Foreskin keratinocyte (primary cell): ENCODE measurements at places on chromosomes 3 and 15.
A peak's percentile ranks its signal among the peaks of the same experiment; 100 is the strongest.

DNA sequence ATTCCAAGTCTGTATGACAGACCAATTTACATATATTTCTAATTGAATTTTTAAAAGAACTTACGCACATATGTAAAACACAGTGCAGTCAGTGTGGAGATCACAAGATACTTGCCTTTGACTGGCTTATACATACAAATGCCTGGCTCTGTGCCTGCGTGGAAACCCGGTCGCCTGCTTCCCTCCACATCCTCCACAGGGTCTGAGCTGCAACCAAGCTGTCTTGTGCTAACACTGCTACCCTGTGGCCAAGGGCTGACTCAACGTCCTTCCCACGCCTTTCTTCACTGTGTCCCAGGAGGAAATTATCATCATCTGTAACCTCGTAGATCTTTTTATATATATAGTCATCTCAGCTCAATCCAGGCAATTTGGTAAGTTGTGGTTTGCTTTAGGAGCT is 117.0 kb downstream of the WNT7A start:
- DNase-seq: no peak

GRCh38 chr3:111156517-111156916 is 84.9 kb downstream of the NECTIN3 start:
- DNase-seq: no peak

- no peak for DNase-seq
Measured at GRCh38 chr3:170171563-170171962, 10.0 kb downstream of the PHC3 start.

DNA sequence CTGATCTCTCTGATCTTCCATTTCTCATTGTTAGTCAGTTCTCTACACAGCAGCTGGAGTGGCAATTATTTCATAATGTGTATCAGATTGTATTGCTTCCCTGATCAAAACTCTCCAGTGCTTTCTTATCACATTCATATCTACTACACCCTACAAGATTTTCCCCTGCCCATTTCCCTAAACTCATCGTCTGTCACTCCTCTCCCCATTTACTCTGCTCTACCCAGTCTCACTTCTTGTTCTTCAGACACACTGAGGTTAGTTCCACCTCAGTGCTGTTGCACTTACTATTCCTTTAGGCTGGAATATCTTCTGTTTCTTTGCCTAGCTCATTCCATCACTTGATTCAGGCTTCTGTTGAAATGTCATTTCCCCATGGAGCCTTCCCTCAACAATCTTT is 197.1 kb downstream of the SATB1 start:
- no peak for DNase-seq

DNA sequence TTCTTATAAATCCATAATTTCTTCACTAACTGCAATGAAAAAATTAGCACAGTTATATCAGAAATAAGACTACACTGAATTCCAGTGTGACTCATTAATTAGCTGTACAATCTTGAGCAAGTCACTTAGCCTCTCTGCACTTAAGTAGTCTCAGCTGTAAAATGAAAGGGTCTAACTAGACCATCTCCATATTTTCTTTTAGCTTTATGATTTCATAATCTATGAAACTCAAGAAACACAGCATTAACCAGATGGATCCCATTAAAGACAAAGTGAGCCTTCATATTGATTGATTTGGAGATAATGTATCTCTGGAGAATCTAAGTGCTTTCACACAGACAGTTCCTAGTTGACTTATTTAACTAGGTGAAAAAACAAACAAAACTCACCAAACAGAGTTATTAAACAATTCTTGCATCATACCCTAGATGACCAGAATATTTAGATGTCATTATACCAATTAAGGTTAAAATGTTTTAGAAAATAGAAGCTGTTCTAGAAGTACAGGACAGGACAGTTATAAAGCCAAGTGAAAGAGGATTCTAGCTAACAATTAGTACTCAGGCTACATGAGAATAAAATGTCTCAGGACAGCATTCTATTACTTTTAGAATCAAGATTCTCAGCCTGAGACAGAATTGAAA is 11.2 kb downstream of the CSNK1G1 start:
- no peak for DNase-seq

DNA sequence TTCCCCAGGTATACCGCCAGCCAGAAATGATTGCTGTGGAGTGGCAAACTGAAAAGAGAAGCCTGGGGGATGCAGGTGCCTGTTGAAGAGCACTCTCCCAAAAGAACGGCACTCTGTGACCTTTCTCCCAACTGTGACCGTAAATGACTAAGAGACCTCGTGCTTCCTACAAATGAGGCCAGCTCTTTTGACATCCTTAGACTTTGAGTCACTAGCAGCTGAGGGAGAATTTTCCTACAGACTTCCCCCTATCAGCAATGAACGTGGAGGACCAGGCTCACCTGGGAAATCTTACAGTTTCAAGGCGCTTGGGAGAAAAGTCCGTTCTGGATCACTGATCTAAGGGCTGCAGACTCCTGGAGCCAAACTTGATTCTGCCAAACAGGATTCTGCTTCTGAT is 8.6 kb downstream of the AQP9 start:
- no peak for DNase-seq

DNA sequence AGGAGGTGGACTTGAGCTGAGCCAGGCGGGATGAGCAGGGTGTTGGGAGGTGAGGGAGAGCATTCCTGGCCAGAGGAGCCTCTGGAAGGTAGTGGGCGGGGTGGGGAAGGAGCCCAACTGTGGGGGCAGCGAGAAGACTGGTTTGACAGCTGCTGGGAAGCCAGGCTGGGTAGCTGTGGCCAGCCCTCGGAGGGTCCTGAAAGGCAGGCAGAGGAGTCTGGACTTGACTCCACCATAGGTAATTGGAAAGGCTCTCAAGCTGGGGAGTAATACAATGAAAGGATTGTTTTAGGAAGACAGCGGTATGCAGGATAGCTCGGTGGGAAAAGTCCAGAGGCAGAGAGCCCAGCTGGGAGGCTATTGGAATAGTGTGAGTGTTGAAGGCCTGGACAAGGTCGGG is 17.2 kb downstream of the EPHB3 start:
- DNase-seq: no peak

DNA sequence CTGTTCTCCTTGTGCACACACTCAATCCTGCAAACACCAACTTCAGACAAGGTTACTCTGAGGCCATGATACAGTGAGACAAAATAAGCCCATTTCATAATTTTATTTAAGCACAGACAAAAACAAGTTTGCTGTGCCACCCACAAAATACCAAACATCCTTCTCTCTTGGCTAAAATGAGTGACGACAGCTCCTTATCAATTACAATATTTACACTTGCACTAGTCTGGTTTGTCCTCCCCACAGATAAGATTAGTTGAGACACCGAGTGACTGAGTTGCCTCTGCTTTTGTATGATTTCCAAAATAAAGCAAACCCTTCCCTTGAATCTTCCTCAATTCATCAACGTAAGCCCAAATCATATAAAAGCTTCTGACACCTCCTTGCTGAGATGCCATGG is 233.5 kb upstream of the ATP10A start:
- DNase-seq: no peak

- peak; percentile 94 for DNase-seq
Measured at GRCh38 chr15:40952901-40953712, at the start of gene CHAC1. TSS of gene CHAC1 (plus strand) at chr15:40953471. CDS start at chr15:40953584, 113 bp downstream.

GRCh38 chr3:9088441-9089353 is 125.4 kb upstream of the RAD18 start:
- DNase-seq: no peak

DNA sequence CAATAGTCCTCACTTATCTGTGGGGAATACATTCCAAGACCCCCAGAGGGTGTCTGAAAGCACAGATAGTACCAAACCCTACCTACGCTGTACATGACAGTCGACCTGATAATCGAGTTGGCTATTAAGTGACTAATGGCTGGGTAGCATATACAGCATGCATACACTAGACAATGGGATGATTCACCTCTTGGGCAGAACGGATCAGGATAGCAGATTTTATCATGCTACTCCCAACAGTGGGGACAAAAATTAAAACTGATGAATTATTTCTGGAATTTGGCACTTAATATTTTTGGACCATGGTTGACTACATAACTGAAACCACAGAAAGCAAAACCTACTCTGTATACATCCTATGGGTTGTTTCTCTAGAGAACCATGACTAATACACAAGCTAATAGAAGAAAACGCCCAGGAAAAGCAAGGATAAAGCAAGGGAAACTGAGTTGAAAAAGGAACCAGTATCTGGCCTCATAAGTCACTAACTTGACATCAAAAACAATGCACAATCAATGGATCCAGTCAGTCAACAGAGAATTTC is 15.5 kb downstream of the ATG3 start:
- DNase-seq: peak; percentile 54

DNA sequence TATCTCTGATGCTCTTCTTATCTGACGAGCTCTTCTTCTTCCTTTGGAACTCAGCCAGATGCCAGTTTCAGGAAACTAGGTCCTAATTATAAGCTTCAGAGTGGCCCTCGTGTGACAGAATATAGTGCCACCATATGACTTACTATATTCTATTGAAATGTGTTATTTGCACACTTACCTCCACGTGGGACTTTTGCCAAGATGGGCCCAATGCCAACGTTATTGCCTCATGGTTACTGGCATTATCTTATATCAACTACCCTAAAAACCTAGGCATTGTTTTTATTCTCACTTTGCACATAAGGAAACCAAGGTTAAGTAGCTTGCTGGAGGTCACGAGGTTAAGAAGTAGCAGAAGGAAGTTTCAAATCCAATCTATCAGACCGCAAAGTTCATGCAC is 71.3 kb upstream of the SLCO3A1 start:
- DNase-seq: no peak

DNA sequence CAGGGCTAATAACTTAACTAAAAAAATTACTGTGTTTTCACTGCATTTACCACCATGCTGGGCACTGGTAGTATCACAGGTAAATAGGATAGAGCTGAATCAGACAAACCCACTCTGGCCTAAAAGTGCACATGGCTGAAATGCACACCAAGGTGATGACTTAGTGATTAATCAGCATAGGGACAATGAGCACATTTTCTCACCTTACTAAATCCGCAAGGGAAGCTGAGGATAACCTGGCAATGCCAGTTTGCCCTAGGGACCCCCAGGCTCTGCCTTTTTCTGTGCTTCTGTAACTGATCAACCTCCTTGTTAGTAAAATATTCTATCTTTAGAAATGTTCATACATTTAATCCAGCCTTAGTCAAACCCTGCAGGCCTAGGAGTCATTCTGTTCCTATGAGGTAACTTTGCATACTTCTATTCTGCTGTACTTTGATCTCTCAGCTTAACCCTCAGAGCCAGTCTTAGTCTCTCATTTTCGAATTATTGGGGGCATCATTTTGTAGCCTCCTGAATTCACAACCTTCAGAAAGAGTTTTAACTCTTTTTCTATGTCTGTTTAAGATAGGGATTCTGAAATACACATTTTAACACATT is 562.9 kb upstream of the KCNMB2 start:
- peak; percentile 37 for DNase-seq

DNA sequence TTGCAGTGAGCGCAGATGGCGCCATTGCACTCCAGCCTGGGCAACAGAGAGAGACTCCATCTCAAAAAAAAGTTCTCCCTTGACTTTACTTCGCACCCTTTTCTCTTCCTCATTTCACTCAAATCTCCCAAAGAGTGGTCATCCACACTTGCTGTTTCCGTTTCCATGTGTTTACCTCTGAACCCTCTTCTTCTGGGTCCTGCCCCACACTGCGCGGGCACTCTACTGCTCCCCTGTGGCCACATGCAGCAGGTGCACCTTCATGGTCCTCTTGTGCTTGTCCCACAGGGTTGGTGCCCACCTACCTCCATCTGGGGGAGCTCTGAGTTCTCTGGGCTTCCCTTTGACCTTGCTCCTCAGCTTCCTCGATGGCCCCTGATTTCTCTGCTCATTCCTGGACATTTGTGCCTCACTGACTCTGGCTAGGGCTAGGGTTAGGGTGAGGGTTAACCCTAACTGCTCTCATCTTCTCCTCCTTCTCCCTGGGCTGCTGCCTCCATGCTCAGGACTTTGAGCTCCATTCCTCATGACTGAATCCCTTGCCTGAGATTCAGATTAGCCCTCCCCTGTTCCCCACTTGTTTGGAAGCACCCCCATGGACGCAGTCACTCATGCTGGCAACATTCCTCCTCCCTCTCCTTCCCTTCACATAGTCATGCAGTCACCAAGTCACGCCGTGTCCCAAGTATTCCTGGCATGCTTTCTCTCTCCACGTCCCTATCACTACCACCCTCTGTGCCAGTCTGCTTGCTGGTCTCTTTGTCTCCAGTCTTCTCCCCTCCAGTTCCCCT is 26.6 kb upstream of the KY start:
- DNase-seq: no peak
